ENCODE measurements at places on chromosomes 12 and 14. TPM values are rescaled to one million over a fixed set of nuclear protein-coding genes. Genes with fewer than 3 reads are reported as not detected.

The POLR3B gene
- total RNA-seq: 9.6 TPM

The KRT77 gene
- not detected for total RNA-seq

The BICDL1 gene
- total RNA-seq: 7.7 TPM

The SLC6A13 gene
- total RNA-seq: 1.9 TPM

The NEUROD4 gene
- not detected for total RNA-seq

The GALNT8 gene
- 1.8 TPM for total RNA-seq

The KRT83 gene
- not detected for total RNA-seq

The RBP5 gene
- 11.1 TPM for total RNA-seq

All from hepatocyte (in vitro differentiated cells).